ENCODE measurements at places on chromosomes 1 and 21.

DNA sequence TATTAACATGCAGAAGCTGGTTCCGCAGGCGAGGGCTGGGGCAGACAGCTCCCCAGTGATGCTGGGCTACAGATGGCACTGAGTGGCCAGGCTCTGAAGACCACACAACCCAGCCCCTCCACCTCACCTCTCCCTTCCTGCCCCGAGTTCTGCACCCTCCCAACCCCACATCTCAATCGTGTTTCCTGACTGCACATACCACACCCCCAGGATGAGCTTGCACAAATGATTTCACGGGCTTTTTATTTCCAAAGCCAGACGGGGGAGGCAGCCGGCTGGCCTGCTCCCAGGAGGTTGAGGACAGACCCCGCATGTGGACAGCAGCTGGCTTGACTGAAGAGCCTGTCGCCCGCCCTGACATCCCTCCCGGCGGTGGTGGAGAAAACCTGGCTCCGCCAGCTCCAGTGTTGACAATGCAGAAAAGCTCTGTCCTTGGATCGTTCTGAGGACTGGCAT is 21.4 kb upstream of the ALDH4A1 start:
- peak; percentile 82 for DNase-seq

DNA sequence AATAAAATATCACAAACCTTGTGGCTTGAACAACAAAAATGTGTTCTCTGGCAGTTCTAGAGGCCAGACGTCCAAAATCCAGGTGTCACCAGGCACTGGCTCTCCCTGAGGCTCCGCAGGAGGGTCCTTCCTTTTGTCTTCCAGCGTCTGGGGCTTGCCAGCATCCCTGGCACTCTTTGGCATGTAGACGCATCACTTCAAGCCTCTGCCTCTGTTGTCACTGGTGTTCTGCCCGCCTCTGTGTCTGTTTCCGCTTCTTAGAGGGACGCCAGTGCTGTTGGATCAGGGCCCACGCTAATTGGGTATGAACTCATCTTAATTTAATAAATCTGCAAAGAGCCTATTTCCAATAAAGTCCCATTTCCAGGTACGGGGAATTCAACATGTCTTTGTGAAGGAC is 273.7 kb upstream of the C1orf174 start:
- no peak for DNase-seq

DNA sequence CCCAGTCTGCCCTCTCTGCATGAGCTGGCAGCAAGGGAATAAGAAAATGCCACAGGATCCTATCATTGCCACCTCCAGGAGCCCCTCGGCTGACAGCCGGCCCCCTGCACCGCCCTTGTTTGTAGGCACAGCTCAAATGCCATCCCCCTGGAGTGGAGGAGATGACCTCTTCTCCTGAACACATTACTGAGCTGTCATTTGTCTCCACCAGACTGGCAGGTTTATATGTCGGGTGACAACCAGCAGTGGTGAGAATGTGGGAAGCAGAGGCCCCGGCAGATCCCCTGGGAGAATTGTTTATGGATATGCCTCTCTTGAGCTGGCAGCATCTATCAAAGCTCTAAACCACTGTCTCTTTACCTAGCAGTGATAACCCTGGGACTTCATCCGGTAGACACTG is 135.4 kb upstream of the FMN2 start:
- DNase-seq: no peak

GRCh38 chr1:205301205-205301821 is 20.2 kb downstream of the NUAK2 start:
- peak; percentile 29 for DNase-seq

DNA sequence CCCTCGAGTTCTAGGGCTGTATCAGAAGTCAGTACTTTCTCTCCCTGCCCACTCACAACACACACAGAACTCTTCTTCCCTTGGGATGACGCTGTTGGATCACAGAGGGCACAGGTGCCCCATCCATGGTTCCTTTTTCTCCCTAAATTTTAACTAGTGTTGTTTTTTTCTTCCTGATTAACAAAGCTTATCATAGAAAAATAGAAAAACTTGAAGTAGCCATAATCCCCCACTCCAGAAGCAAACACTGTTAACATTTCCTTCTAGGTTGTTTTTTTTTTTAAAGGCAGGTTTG is 27.5 kb downstream of the NAV1 start:
- no peak for DNase-seq

DNA sequence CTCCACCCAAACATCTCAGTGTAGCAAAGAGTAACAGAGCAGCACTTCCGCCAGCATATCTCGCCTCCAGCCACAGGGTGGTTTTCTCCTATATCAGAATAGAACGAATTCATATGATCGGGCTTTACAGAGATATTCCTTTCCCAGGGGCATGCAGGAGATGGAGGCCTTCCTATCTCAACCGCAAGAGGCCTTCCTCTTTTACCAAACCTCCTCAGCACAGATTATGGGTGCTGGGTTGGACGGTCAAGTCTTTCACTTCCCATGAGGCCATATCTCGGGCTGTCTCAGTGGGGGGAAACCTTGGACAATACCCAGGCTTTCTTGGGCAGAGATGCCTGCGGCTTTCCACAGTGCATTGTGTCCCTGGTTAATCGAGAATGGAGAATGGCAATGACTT is 65.8 kb downstream of the OVGP1 start:
- no peak for DNase-seq

- DNase-seq: no peak
These were observed 4.6 kb downstream of the GPATCH2 start for GRCh38 chr1:217626321-217626720.

DNA sequence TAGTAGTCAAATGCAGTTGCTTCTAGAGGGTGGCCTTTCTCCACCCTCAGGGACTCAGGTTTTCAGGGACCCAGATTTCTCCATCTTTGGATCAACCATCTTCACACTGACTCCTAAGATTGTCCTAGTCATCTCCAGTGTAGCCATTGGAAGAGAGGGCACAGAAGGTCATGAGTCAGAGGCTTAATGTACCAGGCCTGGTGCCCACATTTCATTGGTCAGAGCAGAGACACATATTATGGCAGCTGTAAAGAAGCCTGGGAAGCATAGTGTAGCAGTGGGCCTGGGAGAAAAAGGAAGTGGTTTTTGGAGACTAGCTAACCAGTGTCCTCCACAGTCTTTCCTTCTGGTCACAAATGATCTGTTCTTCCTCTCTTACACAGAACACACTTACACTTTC is 122.5 kb downstream of the GIPC2 start:
- no peak for DNase-seq

DNA sequence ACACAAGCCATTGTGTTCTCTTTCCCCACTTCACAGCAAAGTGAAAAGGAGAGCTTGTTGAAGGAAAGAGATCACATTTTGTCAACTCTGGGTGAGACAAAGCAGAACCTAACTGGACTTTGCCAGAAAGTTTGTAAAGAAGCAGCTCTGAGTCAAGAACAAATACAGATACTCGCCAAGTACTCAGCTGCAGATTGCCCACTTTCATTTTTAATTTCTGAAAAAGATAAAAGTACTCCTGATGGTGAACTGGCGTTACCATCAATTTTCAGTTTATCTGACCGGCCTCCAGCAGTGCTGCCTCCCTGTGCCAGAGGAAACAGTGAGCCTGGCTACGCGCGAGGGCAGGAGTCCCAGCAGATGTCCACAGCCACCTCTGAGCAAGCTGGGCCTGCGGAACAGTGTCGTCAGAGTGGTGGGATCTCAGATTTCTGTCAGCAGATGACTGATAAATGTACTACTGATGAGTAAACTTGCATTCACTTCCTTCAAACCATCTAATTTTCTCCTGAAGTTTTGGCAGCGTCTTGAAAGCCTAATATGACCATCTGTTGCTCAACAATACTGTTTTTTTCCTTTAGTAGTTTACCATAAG is 43.7 kb downstream of the BACH1 start:
- DNase-seq: peak; percentile 31

DNA sequence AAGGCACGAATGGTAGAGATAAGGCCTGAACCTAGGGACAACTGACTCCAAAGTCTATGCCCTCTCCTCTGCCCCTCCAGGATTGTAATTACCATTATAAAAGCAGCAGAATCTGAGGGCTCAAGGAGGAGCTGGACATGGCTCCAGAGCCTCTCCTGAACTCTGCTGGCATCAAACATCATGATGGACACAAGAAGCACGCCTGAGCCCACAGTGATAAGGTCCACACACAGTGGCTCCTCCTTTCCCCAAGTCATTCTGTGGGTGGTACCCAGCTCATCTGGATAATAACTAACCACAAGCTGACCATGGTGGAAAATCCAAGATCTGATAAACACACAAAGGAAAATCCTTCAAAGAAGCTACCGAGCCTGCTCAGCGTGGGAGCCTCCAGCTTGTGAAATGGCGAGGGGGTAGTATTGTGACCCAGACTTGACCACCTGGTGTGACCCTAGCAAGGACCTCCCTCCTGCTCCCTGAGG is 85.2 kb downstream of the HIVEP3 start:
- no peak for DNase-seq

GRCh38 chr1:217462159-217462558 is 168.7 kb downstream of the GPATCH2 start:
- DNase-seq: no peak

DNA sequence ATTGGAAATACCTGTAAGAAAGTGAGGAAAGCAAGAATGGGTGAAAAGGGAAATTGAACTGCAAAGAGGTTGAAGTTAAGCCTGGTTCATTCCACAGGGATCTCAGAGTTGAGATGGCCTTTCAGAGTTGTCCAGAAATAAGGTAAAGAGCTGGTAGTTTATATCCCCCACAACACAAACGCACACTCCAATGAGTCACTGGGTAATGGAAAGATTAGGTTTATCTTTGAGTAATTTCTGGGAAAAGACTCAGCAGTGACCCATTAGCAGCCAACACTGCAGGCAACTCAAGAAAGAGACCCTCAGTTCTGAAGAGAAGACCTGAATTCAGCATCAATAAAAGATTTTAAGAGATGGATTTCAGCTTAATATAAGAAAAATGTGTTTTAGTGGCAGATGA is 485.5 kb downstream of the PTPRC start:
- no peak for DNase-seq

- no peak for DNase-seq
These were observed 68.7 kb downstream of the MAP10 start for GRCh38 chr1:232873931-232874330.

DNA sequence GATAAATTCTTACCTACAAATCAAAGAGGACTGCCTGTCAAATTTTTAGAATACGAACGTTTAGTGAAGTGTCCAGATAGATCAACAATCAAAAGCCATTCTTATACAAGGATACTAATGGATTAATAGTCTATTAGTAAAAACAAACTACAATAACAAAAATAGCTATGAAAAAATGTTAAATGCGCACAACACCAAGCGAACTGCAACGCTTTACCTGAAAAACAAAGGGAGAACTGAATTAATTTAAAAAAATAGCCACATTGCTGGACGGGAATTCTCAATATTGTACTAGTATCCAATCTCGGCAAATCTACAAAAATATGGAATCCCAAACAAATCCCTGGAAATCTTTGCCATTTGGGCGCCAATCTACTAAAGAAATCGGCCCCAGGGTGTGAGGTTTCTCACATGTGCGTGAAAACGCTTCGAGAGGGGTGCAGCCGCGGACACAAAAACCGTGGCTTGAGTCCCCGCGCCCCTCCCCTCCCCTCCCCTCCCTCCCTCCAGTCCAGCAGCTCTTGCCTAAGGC is 55.6 kb downstream of the TRAF5 start:
- DNase-seq: no peak

GRCh38 chr1:224744521-224744920 is 128.4 kb downstream of the CNIH3 start:
- no peak for DNase-seq

- no peak for DNase-seq
These were observed 390.4 kb upstream of the VAMP3 start for GRCh38 chr1:7380712-7381111.

- DNase-seq: no peak
These were observed 21.5 kb downstream of the DHCR24 start for GRCh38 chr1:54865238-54866073.

DNA sequence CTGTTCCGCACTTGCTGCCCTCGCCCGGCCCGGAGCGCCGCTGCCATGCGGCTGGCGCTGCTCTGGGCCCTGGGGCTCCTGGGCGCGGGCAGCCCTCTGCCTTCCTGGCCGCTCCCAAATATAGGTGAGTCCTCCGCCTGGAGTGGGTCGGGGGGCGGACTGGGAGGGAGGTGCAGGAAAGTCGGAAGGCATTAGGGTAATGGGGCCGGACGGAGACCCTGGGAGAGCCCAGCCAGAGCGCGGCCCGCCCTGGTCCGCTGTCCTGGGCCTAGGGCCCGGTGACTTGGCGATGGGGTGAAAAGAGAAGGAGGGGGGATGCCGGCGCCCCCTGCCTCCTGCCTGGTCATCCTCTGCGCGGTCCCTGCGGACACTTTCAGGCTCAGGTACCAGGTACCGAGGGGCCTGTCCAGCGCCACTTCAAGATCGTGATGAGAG is 243 bp downstream of the ADAM15 start:
- no peak for DNase-seq

DNA sequence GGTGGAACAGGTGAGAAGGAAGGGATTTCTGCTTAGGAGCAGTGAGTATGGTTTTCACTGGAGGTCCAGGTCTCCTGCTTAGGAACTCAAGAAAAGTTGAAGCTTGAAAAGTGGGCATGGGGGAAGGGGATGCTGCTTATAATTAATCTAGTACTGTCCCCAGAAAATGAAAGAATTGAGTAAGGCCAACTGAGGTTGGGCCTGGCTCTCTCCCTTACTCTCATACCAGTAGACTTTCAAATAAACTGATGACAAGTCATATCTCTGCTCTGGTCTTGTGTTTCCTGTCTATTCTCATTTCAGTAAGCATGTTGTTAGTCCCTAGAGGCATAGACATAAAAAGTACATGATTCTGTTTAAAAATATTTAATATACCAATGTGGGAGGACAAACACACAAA is 26.4 kb downstream of the CD48 start:
- DNase-seq: no peak

- DNase-seq: peak; percentile 84
These were observed 16.8 kb upstream of the PDIK1L start for GRCh38 chr1:26094677-26095383.

DNA sequence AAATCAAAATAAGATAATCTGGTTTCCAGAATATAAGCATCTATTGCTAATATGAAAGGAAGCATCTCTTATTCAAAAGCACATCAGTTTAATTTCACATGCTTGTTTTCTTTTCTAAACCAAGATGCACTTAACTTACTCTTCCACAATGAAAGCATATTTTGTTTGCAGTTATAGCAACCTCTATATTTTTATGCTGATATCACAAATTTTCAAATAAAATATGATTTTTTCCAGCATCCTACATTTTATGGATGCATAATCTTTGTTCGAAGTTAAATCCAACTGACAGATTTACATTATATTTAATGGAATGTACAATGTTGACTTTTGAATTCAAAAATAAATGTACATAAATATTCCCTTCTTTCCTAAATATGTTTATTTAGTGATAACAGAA is 978.3 kb upstream of the B3GALT2 start:
- DNase-seq: no peak

DNA sequence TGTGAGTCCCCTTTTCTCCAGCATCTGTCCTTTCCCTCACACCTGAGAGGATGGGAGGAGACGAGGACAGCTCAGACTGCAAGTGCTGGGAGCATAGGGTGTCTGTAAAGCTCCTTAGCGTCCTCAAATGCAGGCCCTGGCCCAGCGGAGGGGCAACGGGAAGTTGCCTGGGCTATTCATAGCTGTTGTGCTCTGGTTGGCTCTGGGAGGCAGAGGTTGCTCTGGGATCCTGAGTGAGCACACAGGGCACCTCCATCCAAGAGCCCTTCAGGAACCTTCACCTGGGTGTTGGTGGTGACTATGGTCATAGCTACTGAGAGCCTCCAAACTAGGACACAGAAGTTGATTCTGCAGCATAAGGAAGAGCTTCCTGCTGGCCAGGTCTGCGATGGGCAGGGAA is 2.6 kb downstream of the PADI1 start:
- DNase-seq: no peak

GRCh38 chr1:155650231-155650757 is 38.3 kb downstream of the YY1AP1 start:
- DNase-seq: no peak
